ENCODE measurements at places on chromosomes 11 and 22.

DNA sequence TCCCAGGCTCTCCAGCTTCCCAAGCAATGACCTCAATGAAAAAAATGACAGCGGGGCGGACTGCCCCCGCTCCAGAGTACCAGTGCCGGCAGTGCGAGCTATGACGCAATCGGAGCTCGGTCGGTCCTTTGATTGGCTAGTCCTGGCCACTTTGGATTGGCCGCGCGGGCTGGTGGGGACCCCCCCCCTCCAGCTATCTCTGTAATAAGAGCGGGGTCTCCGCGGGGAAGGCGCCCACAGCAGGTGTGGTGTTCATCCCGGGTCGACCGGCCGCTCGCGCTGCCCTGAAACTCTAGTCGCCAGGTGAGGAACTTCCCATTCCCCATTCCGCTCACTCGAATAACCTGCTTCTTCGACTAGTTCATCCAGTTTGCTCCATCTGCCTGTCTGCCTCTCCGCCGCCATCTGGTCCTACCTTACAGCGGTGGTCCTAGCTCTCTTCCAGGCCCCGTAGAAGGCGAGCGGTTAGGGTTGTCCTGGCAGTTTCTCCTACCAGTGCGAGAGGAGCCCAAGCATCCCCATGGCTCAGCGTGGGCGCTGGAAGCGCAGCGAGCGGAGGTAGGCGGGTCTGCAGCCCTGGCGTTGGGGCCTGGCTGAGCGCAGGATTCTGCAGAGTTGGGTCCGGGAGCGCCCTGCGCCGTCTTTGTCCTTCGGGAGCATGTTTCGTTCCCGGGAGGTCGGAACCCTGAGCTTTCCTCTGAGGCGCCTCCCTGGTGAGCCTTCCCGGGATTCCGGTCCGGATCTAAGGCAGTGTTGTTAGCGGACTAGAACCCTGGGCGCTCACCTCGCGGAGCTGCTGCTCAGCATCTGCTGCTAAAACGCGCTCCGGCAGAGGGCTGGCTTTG, at the start of gene CALCB:
Gene CALCB (plus strand): TSS at position 233 of the 845 bp plus-strand sequence. CDS start 1,126 bp downstream, outside the sequence.
- DNase-seq: no peak

- no peak for DNase-seq
Measured at GRCh38 chr22:42768385-42769035, 47.8 kb upstream of the A4GALT start.

GRCh38 chr11:68935066-68935465, 31.4 kb downstream of the IGHMBP2 start:
- DNase-seq: no peak

DNA sequence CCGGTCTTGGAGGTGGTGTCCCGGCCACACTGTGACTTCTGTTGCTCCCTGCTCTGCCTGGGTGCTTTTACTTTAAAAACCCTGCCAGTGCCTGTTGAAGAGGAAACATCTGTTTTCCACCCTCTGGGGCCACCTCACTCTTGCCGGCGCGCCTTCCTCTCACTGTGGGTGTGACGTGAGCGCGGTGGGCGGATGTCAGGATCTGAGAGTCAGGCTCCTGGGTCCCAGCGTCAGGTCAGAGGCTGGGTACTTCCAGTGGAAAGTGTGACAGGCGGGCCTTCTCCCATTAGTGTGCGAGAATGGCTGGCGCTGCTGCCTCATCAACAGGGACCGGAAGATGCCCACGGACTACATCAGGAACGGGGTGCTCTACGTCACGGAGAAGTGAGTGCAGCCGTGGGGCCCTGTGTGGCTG, 54.2 kb downstream of the GRAMD4 start:
- peak; percentile 94 for DNase-seq

DNA sequence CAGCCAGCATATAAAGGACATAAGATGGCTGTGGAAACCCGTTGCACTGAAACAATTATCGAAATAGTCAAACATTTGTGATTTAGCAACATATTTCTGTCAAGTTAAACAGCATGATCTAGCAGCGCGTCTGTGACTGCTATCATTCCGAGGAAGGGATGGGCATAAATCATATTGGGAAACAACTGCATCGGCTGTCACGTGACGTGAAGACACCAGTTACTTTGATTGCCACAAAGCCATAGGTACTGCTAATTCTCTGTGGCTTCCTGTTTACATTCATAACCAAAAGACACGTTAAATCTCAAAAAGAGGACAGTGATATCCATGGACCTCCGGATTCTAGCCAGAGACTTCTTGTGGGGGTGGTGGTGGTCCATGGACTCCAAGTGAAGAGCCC, 87.8 kb downstream of the CACNA1I start:
- no peak for DNase-seq

- DNase-seq: no peak
Measured at GRCh38 chr11:109984634-109985289, 108.4 kb upstream of the ZC3H12C start.
